ENCODE measurements at places on chromosomes 5 and 9.

DNA sequence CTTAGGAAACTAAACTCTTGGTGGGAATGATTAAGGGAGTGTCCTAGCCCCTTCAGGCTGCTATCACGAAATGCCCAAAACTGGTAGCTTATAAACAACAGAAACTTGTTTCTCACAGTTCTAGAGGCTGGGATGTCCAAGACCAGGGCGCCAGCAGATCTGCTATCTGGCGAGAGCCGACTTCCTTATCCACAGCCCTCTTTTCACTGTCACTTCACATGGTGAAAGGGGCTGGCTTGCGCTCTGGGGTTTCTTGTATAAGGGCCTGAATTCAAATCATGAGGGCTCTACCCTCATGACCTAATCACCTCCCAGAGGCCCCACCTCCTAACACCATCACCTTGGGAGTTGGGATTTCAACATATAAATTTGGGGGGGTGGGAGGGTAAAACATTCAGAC, 49.1 kb downstream of the IPPK start:
- DNase-seq, result no peak

- DNase-seq, result no peak
These were observed at the start of gene TMEM252 for GRCh38 chr9:68540712-68541535. TMEM252 (minus strand) TSS chr9:68540883; CDS start chr9:68540814, 69 bp downstream.

DNA sequence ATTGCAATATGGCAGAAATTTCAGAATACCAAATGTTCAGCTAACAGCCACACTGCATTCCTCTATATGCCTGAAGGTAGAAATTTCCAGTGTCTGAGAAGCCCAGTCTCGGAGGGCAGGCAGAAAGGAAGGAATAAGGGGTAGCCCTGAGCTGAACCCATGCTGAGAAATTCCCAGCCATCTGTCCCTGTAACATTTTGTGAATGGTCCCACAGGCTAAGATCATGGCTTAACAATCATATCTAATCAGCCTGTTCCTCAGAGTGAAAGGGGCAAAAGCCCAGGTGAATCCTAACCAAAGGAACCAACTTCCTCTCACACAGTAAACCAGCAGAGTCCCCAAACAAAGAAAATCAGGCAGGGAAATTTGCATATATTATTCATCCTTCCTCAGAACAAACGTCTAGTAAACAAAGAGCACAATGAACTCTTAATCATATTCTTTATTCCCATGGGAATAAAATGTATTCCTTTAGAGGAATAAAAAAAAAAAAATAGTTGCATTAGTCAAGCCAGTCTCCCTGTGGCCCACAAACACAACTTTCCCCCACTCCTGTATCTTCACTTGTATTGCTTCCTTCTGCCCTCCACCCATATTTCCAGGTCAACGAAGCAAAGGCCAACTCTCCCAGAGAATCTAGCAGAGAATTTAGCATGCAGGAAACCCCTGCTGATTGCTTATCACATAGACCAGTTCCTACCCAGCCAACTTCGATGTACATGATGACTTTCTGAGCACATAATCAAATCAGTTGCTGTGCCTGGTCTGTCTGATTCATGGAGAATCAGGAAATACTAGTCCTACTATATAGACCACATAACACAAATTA, 257.6 kb downstream of the FAM114A2 start:
- DNase-seq, result no peak

GRCh38 chr9:2600307-2600706, 21.3 kb upstream of the VLDLR start:
- no peak for DNase-seq

- DNase-seq, result no peak
These were observed 3.2 kb upstream of the TLE4 start for GRCh38 chr9:79568337-79569101.

DNA sequence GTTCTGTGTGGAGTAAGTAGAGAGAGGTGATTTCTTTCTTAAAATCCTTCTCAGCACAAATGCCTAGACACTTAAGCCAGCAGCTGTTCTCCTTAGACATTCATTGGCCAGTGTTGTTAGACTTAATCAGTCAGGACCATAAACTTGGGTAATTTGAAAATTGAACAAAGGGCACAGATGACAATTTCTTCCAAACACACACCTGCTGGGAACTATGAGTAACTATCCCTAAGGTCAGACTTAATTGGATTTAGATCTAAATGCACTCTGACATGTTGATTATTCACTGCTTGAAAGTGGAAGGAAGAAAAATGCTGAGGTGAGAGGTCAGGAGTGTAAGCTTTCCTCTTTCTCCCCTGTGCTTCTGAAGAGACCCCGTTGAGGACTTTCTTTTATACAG, 1083.7 kb upstream of the DMAC1 start:
- DNase-seq, result no peak

DNA sequence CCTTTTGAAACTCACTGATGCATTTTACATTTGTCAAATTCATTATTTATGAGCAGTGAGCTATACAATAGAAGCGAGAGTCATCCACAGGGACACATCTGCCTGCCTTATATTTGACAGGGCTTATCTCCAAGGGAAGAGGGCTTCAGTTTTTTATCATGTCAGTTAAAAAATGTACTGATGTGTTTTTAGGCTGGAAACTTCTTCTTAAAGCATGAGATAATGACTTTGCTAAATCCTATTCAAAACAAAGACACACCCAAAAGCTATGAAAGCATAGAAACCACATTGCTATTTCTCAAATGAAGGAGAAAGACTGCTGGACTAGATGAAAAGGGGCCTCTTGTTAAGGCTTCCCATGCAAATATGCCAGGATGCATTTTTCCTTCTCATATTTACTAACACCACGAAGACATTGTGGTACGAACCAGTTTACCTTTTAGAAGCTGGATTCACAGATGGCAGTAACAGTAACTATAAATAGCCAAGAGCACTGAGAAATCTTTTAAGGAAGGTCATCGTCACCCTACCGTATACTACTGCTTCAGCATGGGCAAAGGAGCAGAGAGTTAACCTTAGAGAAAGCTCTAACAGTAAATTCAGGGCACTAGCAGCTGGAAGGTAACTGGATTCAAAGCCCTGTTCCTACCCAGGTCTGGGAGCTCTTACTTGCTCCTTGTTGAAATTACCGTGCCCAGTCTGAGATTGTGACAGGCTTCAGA, 86.3 kb upstream of the IFNK start:
- DNase-seq, result no peak

DNA sequence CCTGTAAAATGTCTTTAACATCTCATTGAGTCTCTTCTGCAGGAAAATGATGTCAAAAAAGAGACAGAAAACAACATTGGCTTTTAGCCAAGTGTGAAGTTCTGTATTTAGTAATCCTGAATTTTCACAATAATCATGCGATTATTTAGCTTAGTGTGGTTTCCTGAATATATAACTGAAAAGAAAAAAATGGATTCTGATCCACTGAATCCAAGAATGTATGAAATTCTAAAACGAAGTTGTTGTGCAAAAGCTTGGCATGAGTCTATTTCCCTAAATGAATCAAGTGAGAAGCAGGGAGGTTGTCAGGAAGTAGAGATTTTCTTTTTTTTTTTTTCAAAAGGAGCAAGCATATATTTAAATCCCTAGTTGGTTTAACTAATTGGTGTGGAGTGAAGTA, 145.9 kb upstream of the CDH6 start:
- no peak for DNase-seq

- peak; percentile 80 for DNase-seq
These were observed at the start of gene ASB6 for GRCh38 chr9:129641750-129642585. ASB6 (minus strand) TSS chr9:129642151; CDS start chr9:129641999, 152 bp downstream.

GRCh38 chr5:157528036-157528632, 47.4 kb downstream of the ADAM19 start:
- no peak for DNase-seq

GRCh38 chr9:127690735-127691134, 16.1 kb upstream of the CFAP157 start:
- no peak for DNase-seq

DNA sequence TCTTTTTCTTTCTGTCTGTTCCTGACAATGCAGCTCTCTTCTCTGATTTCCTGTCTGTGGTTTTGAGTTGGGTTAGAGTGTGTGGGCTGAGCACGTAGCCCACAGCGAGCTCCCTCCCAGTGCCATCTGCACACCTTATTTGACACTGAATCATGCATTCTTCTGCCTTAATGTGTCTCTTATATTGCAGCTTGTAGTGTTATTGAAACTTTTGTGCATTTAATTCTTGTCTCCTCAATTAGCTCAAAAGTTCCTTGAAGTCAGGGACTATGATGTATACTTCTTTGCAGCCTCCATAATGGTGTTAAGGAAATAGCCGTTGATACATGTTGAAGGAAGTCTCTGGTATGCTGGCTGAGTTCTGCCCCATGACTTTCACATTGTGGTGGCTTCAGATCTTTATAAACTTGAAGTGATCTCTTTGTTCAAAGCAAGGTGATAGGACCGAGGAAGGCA, 576.2 kb upstream of the CLINT1 start:
- DNase-seq, result no peak

- no peak for DNase-seq
These were observed 9.8 kb downstream of the RPP25L start for GRCh38 chr9:34601937-34602573.

- no peak for DNase-seq
These were observed 117.1 kb upstream of the ZNF462 start for GRCh38 chr9:106745876-106746275.

DNA sequence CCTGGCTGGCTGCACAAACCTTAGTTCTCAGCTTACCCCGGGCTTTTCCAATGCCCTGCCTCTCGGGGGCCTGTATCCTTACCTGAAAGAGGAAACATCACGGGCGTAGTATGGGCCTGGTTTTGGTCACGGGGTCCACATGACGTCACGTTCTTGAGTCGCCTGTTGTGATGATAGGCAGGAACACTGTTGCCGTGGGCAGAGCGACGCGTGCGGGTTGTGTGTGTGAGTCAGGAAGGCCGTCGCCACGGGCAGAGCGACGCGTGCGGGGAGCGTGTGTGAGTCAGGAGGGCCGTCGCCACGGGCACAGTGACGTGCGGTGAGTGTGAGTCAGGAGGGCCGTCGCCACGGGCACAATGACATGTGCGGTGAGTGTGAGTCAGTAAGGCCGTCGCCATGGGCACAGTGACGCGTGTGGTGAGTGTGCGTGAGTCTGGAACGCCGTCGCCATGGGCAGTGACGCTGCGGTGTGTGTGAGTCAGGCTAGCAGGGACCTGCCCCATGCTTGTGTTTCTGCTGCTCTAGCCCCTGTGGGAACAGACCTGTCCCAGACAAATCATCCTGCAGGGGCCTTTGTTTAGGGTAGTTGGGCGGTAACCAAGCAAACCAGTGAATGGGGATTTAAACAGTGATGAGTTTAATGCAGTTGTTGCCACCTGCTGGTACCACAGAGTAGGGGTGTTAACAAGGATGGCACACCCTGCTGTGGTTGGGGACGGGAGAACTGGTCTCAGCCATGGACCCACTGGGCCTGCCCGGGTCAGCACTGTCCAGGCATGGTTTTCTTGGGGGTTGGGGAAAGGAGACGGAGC, 19.8 kb downstream of the TRIP13 start:
- DNase-seq, result no peak

- peak; percentile 14 for DNase-seq
These were observed 251.7 kb upstream of the WWC1 start for GRCh38 chr5:168039566-168040248.

DNA sequence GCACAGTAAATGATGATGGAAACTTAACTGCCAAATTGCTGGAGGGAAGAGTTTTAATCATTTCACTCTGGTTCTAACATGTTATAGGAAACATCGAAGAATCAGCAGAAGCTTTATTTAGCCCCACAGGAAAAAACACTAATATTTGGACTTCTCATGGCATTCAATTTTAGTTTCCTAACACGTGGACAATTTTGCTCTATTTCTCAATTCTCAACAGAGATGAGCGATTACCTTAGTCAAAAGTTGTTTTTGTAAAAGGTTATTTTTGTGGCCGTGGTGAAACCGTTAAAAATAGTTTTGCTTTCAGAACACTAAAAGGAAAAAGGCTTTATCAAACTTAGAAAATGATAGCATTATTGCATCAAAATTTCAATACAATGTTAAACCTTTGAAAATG, 235.2 kb downstream of the PLK2 start:
- DNase-seq, result no peak

- DNase-seq, result peak; percentile 31
These were observed 2.0 kb upstream of the SMIM27 start for GRCh38 chr9:32550150-32550561.

DNA sequence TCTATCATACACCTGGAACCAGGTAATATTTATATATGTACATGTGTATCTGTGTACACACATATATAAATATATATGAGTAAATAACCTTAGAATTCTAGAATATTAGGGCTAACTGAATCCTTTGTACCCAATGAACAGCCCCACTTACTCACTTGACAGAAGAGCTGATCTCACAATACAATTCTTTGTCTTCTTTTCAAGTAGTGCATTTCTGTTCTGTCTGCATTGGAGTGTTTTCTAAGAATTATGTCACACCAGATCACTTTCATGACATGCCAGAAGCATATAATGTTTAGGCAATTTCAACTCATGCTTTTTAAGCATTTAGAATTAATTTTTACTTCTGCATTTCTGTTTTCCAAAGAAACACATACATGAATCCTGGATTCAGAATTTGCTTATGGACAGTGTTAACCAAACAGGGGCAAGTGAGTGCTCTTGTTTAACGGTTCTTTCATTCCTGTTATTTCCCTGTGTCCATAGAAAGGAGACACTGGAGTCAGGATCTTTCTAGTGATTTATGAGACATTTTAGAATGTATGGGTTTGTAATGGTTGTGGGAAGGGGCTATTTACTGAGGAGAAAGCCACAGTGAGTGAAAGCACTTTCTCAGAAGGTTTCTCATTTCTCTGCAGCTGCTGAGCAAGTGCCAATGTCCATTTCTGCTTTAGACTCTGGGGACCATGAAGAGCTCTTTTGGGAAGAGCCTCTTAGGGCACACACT, 123.2 kb downstream of the RMI1 start:
- DNase-seq, result no peak

- no peak for DNase-seq
These were observed 6.1 kb downstream of the NRG2 start for GRCh38 chr5:140037012-140037411.

GRCh38 chr9:90803860-90804593, 2.4 kb downstream of the SYK start:
- peak; percentile 59 for DNase-seq

GRCh38 chr5:38598994-38599617, 42.7 kb upstream of the LIFR start:
- DNase-seq, result no peak

- no peak for DNase-seq
These were observed 56.1 kb downstream of the NIPBL start for GRCh38 chr5:36932699-36933098.

DNA sequence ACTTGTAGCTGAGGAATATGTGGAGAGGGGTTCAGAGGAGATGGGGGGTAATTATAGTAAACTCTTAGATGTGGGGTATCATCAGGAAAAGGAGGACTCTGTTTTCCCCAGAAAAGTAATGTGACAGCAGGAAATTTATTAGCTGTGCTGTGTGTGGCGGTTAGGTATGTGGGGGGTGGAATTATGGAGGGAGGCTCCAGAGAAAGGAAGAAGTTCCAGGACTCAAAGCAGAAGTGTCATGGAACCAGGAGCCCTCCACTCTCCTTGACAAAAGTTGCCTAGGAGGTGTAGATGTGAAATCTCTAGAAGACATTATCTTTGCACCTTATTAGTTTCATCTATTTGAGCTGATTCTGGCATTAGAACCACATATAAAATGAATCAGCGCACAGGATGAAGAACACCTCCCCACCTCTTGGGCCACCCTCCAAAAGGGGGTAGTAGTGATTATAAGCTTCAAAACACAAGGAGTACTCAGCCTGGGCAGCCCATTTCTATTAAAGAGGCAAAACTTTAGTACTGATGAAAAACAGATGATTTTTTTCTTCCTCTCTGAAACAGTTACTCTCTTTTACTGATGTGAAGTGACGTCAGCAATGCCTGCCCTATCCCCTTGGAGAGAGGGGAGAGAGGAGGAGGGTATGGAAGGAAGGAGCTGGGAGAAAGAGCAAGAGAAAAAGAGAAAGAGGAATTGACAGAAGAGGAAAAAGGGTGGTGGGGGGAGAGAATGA, 18.2 kb downstream of the NR2F1 start:
- DNase-seq, result no peak

All from NCI-H1105 treated with DMSO at 0.1 percent for 48 hours (cell line).